AG08395 (cell line): ENCODE measurements at places on chromosomes 6 and 20.

- DNase-seq, result no peak
Observed at GRCh38 chr20:50037123-50037522, 54.3 kb downstream of the SNAI1 start.

- no peak for DNase-seq
Observed at GRCh38 chr20:43821795-43822194, 92.9 kb upstream of the TOX2 start.

GRCh38 chr20:19254956-19255355 lies 42.5 kb downstream of the SLC24A3 start:
- no peak for DNase-seq

- DNase-seq, result no peak
Observed at GRCh38 chr20:5058873-5059272, 57.6 kb upstream of the SLC23A2 start.

- DNase-seq, result peak; percentile 17
Observed at GRCh38 chr6:98944598-98945081, 3.1 kb downstream of the FBXL4 start.

DNA sequence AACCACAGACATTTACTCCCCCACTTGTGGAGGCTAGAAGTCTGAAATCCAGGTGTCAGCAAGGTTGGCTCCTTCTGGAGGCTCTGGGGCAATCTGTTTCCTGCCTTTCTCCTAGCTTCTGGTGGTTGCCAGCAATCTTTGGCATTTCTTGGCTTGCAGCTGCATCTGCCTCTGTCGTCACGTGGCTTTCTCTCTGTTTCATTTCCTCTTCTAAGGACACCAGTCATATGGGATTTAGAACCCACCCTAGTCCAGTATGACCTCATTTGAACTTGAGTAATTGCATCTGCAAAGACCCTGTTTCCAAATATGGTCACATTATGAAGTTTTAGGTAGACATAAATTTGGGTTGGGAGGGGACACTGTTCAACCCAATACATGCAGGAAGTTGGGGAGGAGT lies 56.2 kb upstream of the EPB41L1 start:
- DNase-seq, result peak; percentile 50

- no peak for DNase-seq
Observed at GRCh38 chr6:43825187-43826115, 55.4 kb downstream of the VEGFA start.

DNA sequence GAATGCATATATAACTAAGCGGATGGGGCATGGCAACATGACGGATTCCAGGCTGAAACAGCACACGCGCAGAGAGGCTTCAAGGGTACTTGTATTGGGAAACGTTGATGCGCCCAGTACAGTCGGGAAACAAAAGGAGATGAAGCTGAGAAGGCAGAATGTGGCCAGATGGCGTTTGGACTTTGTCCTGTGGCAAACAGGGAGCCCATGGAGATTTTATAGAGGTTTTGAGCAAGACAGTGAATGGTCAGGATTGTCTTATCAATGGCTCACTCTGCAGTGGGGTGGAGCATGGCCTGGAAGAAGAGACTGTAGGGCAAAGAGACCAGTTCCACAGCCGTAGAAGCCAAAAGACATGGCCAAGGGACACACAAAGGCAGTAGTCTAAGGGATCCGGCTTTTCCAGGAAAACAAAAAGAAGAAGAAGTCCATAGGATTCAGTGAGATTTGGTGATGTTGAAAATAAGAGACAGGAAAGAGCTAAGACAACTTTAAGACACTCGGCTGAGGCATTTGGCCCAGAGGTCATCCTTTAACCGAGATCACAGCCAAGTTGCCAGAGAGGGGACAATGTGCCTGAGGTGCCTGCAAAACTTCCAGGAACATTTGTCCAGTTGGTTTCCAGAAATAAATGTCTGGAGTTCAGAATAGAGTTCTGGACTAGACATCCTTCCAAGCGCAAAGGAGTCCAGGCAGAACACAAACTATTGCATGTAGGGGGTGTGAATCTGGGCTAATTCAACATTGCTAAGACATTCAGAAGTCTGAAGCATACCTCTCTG lies 123.0 kb upstream of the RREB1 start:
- no peak for DNase-seq

- DNase-seq, result peak; percentile 36
Observed at GRCh38 chr20:10715035-10715434, 41.2 kb upstream of the JAG1 start.

- no peak for DNase-seq
Observed at GRCh38 chr6:38997128-38997761, 51.3 kb upstream of the GLP1R start.

DNA sequence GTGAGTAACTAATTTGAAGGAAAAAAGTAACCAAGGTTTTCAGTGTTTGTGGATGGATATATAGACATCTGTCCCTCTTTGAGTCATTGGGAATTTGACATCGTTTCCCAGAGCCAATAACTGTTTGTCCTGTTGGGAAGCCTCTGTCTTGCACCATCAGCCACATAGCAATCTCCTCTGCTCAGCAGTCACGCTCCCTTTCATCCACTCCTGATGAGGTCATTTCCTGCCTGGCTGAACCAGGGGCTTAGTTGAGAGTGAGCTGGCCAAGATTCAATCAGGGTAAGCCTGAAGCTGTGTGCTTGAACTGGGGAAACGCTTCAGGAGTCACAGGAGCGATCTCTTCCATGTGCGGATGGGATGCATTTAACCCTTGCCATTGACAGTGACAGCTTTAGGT lies 121.5 kb upstream of the FOXQ1 start:
- peak; percentile 97 for DNase-seq
